Esophagus squamous epithelium (tissue), 5 donors: ENCODE measurements at places on chromosomes 3 and 15.

DNA sequence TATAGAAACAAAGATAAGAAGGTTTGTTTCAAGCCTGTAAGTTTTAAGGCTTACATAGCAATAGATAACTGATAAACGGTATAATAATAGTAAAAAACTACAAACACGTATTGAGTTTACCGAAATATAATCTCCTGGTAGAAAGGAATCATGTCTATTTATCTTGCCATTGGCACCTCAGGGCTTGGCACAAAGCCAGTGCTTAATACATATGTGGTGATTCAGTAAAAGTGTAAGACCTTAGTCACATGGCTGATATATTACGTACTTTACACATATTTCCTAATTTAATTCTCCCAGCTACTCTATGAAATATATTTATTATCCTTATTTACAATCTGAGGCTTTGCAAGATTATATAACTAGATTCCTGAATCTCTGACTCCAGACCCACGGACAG lies 32.0 kb upstream of the SLCO3A1 start:
- DNase-seq = no peak

DNA sequence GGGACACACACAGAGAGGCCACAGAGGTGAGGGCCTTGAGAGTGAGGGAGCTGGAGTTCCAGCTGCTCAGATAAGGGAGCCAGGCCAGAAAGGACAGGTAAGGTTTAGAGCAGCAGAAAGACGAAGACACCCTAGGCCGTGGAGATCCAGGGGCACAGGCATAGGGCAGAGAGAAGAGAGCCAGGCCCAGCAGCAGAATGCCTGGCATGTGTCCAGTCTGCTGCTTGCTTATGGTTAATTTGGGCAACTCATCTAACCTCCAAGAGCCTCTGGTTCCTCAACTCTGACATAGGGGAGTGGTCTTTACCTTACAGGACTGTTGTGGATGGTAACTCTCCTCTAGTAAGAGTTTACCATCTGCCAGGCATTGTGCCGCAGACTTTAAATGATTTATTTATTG lies 35.9 kb downstream of the STARD5 start:
- no peak for DNase-seq

DNA sequence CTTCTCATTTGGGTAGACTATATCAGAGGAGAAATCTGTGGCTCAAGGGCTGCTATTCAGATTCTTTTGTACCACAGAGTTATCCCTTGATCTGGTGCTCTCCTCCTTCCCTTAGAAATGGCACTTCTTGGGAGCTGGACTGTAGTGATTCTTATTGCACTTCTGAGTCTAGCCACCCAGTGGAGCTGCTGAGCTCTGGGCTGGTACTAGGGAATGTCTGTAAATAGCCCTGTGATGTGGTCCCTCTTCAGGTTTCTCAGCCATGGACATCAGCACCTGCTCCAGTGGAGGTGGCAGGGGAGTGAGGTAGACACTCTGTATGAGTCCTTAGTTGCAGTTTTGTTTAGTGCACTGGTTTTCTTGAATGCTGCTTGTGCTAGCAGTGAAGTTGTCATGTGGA lies 1292.6 kb downstream of the SI start:
- no peak for DNase-seq

DNA sequence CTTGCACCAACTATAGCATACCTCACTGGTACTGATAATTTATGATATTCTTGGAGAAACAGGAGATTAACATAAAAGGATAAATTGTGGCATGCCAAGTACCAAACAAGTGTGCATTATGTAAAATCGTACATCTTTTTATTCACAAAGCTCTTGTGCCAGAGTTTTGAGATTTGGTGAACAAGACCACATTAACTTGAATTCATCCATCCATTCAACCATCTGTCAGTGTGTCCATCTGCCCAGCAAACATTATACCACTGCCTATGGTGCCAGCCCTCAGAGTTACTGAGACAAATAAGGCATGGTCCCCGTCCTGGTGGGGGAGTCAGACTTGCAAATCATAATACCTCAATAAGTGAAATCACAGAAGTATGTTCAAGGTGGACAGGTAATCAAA lies 17.0 kb upstream of the NEO1 start:
- DNase-seq = no peak

DNA sequence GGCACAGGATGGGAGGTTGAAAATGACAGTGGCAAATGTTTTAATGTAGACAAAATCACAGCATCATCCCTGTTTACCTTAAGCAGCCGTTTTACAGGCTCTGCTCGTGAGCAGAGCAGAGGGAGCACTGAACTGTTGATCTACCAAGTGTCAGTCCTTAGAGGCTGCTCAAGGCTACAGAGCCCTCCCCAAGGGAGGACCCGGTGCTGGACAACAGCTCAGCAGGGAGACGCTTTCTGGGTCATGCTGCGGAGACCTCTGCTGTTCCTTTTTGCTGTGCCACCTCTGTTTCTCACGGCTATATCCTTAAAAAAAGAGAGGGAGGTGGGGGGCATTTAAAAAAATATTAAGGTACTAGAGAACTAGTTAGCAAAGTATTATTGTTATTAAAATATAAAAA lies 400.2 kb downstream of the GABRB3 start:
- DNase-seq = no peak

GRCh38 chr3:82132210-82133069 lies 371.0 kb upstream of the GBE1 start:
- DNase-seq = no peak

- DNase-seq = no peak
Observed at GRCh38 chr3:172591876-172592771, 68.9 kb upstream of the TNFSF10 start.

GRCh38 chr3:24713516-24713915 lies 218.9 kb upstream of the THRB start:
- DNase-seq = no peak

DNA sequence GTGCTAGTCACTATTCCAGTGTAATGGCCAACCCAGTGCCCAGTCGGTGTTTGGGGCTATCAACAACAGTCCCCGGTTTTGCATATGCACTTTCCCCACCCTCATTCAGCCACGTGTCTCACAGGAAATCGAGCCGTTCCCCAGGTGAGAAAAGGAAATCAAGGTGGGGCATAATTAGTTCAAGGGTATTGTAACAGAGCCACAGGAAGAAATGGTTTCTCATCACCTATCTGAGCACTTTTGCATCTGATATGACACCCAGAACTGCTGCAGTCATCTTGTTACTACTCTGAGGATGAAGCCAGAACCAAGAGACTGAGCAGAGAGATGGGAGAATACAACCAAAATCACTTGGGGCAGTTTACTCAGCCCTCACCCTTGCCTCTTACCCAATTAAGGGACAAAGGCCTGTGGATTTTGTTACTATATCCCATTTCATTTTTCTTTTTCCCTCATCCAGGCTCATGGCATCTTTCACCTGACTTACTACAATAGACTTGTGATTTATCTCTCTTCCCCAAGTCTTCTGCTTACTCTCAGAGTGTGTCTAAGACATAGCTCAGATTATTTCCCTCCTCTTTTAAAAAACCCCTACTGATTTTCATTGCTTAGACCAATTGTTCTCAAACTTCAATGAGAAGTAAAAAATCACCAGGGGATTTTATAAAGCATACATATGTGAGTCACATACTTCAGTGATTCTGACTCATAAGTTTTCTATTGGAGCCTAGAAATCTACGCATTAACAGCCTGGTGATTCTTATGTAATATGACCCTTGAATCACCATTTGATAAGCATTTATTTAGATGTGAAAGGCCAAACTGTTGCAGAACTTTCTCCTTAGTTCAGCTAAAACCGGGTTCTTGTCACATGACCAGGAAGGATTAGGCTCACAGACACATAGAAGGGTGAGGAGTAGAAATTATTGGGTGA lies 40.5 kb downstream of the TRAT1 start:
- DNase-seq = no peak

DNA sequence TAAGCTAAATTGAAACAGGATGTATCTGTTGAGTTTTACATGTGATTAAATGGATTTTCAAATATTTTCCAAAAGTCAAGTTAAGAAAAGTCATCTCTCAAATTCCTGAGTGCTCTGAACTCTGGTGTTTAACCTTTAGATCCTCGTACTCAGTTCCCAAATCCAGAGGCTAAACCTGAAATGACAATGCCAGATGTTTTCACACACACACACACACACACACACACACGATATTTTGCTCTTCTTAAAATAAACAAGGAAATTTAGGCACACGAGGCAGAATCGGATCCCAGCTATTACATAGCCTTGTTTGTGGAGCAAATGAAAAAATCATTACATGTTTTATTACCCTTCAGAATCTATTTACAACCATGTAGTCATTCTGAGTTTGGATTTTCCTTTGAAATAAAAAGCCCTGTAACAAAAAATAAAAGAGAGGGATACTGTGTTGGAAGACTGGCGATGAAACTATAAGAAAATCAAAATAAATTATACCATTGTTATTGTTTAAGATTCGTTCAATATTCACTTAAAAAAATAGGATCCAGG lies 20.6 kb upstream of the UBE2E1 start:
- DNase-seq = no peak

DNA sequence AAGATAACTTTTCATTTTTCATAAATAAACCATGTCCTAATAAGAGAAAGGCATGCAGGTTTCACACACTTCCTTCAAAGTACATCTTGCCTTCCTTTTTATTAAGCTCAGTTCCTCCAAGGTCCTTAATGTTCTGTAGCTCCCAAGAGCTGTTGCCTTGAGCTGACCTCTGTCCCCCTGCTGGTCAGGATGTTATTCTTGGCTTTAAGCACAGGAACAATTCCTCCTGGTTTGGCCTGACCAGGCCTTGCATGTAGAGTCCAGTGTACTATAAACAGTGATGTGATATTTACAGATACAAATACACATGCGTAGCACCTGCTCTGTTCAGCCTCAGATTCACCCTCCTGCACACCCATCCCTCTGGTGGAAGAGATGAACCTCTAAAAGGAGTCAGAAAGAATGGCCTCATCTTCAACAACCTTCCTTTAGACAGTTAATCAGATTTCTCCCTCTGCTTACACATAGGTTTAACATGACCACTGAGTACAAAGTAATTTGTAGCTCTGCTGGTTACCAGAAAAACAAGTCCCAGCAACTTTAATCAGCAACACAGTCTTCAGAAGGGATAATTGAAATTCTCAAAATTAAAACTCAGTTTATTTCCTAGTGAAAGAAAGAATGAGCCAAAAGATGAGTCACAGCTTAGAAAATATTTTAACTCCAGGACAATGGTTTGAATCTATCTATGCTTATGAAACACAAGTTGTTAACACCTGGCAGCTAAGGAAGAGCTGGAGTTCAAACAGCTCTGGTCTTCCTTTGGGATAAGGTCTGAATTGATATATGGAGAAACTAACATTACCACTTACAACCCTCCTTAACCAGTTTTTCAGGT lies 46.5 kb downstream of the PTPN9 start:
- no peak for DNase-seq

DNA sequence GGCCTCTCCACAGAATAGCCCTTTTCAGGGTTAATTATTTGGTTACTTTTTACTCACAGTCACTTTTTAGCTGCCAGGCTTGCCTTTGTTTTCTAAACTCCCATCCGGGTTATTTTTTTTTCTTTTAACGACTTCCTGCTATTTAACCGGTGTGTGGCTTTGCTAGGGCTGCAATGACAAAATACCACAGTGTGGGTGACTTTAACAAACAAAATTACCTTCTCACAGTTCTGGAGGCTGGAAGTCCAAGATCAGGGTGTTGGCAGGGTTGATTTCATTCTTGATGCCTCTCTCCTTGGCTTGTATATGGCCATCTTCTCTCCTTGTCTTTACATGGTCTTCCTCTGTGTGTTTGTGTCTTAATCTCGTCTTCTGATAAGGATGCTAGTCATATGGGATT lies 91.5 kb downstream of the IL1RAP start:
- DNase-seq = no peak

DNA sequence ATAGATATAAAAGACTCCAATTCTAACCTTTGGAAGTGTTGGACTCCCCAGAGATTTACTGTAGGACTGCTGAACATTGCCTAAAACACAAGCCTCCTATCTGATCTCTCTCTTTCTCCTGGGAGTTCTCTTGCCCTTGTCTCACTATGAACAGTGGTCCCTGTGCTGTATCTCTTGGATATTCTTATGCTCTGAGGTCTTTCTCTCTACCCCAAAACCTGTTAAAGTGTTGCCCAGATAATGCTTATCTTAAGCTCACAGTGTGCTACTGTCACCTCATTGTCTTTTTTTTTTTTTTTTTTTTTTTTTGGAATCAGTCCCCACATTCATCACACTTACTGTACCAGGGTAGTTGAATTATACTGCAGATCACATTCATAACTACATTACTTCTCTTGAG lies 131.0 kb upstream of the CBLB start:
- no peak for DNase-seq

DNA sequence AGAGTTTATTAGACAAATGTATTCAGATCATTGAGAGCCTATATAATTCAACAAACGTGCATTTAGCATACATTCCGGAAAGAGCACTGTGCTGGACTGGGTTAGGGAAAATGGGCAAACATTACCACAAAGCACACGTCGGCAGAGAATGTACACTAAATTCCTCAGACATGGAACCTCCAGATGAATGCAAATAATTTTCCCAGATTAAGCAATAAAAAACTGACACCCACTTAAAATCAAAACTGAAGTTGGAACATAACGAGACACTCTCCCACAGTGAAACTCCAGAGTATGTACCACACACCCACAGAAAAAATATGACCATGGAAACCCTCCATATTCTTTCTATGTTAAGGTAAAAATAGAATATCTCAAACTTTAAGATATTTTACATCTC lies 4.8 kb downstream of the SECISBP2L start:
- no peak for DNase-seq

GRCh38 chr15:73928971-73929627 lies 2.8 kb downstream of the LOXL1 start:
- DNase-seq = no peak

DNA sequence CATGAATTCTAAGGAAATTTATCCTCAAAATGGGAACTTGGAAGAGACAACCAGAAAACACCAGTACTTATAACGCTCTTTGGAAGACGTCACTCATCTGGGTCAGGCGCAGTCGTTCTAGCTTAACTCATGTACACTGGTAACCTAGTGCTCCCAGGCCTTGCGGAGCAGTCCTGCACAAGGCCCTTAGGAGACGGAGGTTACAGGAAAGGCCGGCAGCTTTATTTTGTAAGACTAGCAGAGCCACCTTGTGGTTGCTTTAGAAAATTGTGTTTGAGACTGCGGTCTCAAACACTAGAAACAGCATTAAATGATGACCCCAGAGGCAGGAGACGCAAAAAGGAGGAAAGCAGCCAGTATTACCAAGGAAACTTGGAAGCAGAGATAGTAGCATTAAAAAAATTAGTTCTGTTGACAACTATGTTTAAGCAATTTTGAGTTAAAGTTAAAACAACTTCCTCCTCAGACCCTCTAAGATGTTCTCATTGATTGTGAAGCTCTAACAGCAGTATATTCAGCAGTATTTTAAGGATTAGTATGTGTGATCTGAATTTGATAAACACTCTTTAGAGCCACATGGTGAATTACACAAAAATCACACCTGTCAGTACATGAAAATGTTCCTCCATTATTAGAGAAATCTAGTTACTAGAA lies 141.9 kb upstream of the C2CD4B start:
- DNase-seq = no peak

- no peak for DNase-seq
Observed at GRCh38 chr15:51917493-51917892, 54.1 kb downstream of the LEO1 start.
